PC-9 (cell line): ENCODE measurements at places on chromosomes 1 and 21. TPM values are rescaled to one million over a fixed set of nuclear protein-coding genes. Genes with fewer than 3 reads are reported as not detected.
A peak's percentile ranks its signal among the peaks of the same experiment; 100 is the strongest.

Gene DPT
- total RNA-seq: not detected in 2 replicates

Gene RIT1
- total RNA-seq: 55.8 and 59.2 TPM in 2 replicates

Gene MX1
- 6.4 and 10.7 TPM in 2 replicates for total RNA-seq

Gene ZSWIM5
- total RNA-seq: 0.50 and 0.55 TPM in 2 replicates

Gene SNX7
- total RNA-seq: 25.3 and 25.4 TPM in 2 replicates

DNA sequence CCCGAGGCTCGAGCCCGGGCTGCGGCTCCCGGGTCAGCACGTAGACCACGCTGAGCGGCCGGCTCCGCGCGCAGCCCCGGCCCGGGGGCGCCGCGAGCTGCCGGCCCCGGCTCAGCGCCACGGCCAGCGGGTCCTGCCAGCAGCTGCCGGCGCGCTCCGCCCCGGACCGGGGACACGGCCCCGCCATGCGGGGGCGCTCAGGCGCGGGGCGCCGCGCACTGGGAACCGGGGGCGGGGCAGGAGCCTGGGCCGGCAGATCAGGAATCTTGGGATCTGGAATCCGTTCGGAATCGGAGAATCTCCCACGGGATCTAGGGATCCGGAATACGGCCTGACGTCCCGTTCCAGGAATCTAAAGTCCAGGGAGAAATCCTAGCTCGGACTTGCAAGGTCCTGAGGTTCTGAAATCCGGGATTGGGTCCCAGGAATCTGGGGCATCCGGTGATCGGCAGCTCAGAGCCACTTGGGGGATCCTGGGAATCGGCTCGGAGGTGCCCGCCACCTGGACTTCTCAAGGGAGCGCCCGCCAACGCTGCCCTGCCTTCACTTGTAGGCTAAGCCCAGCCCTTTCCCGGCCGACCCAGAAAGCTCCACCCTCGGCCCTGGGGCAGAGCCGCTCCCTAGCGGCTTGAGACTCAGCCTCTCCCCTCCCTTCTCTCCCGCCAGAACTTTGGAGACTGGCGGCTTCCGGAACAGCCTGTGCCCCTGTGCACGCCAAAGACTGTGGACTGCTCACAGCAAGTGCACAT is at the start of gene MAP3K6:
Gene MAP3K6, minus strand, starts transcription at position 551 of the 749 bp plus-strand sequence. Its CDS starts 364 bp downstream, at position 187.
- peak; percentile 51 for DNase-seq

- DNase-seq: no peak
Observed at GRCh38 chr1:11071463-11072215, 11.8 kb upstream of the SRM start.

Gene DLGAP3
- total RNA-seq: not detected in 2 replicates

- DNase-seq: peak; percentile 98
Observed at GRCh38 chr1:94101613-94102525, 19.1 kb downstream of the ABCA4 start.

GRCh38 chr1:172672720-172673119 is 13.8 kb downstream of the FASLG start:
- DNase-seq: no peak

Gene C1orf198
- total RNA-seq: 20.5 and 24.5 TPM in 2 replicates

- no peak for DNase-seq
Observed at GRCh38 chr1:169089776-169090175, 16.7 kb upstream of the ATP1B1 start.

Gene CDA
- total RNA-seq: 41.9 and 56.6 TPM in 2 replicates

GRCh38 chr1:150473659-150474058 is 13.6 kb upstream of the TARS2 start:
- no peak for DNase-seq

Gene RSRP1
- 113 and 163 TPM in 2 replicates for total RNA-seq

- DNase-seq: no peak
Observed at GRCh38 chr1:224113545-224113917, 380 bp upstream of the FBXO28 start.

GRCh38 chr1:14880456-14881316 is 272.9 kb upstream of the TMEM51 start:
- DNase-seq: peak; percentile 87

DNA sequence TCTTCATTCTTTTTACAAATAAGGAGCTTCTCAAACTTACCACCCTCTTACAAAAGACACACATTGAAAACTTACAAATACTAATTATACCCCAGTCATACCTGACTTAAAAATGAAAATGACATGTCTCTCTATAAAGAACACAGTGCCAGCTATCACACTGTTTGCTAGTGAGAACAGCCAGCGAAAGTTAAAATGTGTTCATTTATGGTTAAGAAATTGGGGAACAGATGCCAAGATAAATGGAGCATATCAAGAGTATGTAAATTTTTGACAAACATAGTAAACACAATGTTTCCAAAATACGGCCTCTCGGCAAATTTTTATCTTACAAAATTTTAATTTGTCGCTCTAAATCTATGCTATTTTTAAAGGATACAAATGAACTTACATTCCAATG is 1422.9 kb downstream of the KCNT2 start:
- no peak for DNase-seq

- DNase-seq: no peak
Observed at GRCh38 chr1:14094611-14095400, 394.8 kb downstream of the PRDM2 start.

GRCh38 chr1:9078752-9079500 is 9.5 kb upstream of the SLC2A5 start:
- DNase-seq: no peak

DNA sequence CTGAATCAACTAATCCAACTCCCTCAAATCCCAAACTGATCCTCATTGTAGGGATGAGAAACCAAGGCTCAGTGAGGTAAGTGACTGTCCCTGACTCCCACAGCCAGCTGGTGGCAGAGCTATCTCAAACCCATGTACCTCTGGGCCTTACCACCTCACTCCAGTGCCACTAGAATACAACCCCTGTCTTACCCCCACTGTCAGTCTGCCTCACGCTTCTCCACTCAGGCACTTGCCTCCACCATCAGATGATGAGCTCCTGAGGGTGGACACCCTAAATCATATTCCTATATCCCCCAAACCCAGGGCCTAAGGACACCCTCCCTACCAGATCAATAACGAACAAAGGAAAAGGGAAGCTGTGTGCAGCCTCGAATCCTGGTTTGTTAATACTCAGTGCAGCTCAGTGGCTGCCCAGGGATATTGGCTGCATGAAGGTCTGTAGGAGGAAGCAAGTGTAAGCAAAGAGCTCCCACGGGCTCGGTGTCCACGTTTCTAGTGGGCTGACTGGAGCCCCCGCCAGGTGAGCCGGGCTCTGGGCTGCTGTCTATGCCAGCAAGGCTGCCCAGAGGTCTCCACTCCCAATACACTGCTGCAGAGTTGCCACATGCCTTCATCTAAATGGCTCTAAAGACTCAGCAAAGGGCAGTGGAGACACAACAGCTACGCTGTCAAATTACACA is 533.4 kb downstream of the MATN1 start:
- DNase-seq: no peak

Gene FAM151A
- not detected in 2 replicates for total RNA-seq

DNA sequence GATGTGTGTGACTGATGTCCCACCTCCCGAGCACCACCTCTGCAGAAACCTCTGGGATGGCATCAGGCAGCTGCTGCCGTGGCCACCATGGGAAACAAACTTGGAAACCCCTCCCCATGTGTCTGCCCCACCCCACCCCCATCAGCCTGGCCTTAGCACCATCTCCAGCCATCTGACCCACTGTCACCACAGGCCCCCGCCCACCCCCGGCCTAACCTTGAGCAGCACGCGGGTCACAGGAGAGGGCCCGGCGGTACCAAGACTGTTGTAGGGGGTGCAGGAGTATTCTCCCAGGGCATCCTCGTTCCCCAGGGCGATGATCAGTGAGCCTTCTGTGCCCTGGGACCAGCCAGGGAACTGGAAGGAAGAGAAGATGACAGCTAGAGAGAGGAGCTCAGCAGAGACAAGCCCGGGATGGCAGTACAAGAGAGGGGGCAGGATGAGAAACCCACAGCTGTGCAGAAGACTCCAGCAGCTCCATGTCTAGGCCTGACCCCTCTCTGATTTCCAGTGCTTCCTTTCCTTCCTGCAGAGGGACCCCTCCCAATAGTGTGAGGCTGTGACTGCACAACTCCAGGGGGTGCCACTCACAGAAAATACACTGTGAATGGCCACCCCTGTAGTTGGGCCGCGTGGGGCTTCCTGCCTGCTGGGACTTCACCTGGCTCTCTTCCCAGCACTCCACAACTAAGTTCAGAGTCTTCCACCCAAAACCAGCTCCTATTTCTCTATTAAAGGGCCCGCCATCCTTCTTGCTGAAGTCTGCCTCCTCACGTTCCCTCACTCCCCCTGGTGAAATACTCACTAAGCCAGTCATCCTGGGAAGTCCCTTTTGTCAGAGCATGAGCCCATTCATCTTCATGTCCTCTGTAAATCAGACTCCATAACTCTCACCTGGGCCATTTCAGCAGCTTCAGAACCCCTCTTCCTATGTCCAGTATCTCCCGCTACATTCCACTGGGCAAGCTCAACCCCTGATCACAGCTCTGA is 7.3 kb upstream of the TAGLN2 start:
- no peak for DNase-seq

GRCh38 chr1:18614069-18614735 is 16.4 kb upstream of the PAX7 start:
- DNase-seq: no peak

GRCh38 chr1:111654839-111655238 is 35.2 kb downstream of the RAP1A start:
- no peak for DNase-seq

GRCh38 chr1:26191739-26192138 is 1.3 kb downstream of the CATSPER4 start:
- DNase-seq: no peak

Gene WDR26
- 76.0 and 88.9 TPM in 2 replicates for total RNA-seq

Gene PLA2G2F
- total RNA-seq: 0.20 TPM in 1 of 2 replicates, not detected in the other

- peak; percentile 55 for DNase-seq
Observed at GRCh38 chr1:2316451-2316961, 74.8 kb downstream of the MORN1 start.

Gene SKI
- 36.2 and 39.1 TPM in 2 replicates for total RNA-seq

DNA sequence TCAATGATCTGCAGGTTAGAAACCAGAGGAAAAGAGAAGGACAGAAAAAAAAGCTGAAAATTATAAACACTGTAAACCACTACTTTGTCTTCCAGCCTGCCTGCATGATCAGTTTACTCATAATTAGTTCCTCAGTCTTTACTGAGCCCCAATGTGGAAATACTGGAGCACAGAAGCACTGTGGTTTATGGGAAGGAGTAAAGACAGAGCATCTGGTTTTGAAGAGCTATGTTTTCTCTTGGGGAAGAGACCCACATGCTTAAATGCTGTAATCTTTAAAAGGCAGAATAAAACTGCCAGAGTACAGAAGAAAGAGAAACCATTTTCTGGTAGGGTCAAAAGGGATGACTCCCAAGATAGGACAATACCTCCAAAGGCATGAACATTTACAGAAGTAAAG is 159.0 kb upstream of the ZNHIT6 start:
- DNase-seq: no peak

DNA sequence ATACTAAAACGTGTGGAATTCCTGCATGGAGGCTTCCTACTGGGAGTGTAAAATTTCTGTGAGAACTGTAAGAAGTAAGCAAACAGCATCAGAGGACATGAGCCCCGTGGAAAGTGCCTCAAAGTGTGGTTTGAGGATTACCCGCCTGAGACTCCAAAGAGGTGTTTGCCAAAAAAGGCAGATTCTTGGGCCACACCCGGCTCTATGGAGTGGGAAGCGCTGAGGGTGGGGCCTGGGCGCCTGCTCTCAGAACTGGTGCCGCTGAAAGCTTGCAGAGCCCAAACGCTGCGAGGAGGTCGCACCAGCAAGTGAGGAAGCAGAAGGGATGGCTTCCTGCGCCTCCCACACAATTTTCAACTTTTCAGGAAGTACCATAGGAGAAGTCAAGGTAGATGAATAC is 43.0 kb upstream of the PSEN2 start:
- no peak for DNase-seq
